ENCODE measurements at places on chromosomes 4 and X.

DNA sequence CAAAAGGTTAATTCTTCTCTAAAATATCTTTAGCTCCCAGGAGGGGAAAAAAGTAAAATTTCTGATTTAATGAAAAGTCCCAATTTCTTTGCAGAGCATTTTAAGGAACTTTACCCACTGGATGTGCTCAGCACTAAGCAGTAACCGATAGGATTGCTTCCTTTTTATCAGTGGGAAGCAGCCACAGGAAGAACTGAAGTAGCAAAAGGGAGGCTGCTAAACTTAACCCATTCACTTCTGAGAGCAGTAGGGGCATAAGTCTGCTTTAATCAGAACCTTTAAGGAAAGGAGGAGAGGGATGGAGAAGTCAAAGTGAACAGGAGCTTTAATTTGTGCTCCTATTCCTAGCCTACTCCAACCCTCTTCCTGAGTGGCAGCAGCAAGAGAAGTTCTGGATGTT, at the start of gene F8:
TSS of gene F8 (minus strand) at position 139 of the 400 bp plus-strand sequence. CDS start 171 bp downstream, outside the sequence.
- no peak for DNase-seq

DNA sequence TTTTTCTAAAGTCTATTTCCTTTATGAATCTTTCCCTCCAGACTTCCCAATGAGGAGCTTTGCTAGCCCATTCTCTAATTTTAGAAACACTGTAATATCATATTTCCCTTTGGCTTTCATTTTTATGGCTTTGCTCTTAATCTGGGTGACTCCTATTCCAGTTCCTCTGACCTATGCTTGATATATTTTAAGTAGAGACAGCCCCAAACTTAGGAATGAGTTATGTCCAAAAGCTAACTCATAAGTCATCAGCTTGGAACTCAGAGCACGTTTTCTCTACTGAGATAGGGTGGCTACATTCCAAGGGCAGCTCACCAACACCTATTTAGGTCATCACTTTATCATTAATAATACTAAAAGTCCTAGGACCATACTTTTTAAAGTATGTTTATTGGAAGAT, 77.8 kb downstream of the OR13H1 start:
- DNase-seq = no peak

DNA sequence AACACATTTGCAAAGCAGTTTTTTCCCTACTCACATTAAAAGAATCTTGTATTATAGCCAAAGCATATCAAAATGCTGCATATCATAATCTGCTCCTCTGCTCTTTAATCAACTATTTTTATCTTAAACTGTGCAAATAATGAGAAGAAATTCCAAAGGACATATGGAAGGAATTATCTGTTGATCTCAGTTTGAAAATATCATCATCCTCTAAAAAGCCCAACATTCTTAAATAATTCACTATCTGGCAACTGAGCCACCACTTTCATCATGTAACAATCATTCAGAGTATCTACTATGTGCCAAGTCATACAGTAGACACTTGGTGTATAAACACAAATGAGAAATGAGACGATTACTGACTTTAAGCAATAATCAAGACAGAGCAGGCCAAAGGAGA, 63.0 kb downstream of the PRSS12 start:
- DNase-seq = no peak

- DNase-seq = no peak
Measured at GRCh38 chrX:136271300-136271699, 20.1 kb upstream of the MAP7D3 start.

DNA sequence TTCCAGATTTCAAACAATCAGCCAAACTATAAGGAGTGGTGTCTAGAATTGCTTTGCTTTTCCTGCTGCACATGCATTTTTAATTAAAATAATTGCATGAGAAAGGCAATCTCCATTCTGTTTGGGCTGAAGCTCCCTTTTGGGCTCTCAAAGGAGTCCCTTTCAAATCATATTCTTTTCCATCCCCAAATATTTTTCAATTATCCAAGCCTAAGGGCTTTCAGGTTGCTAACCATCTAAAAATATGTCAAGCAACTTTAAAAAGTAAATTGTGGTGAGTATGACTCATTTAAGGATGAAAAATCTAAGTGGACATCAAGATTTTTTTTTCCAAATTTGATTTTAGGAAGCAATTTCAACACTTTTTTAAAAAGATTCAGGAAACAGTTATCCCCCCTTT, 28.4 kb downstream of the PIR start:
- no peak for DNase-seq
